GM12891 (cell line): ENCODE measurements at places on chromosomes 5 and 9.
A peak's percentile ranks its signal among the peaks of the same experiment; 100 is the strongest.

DNA sequence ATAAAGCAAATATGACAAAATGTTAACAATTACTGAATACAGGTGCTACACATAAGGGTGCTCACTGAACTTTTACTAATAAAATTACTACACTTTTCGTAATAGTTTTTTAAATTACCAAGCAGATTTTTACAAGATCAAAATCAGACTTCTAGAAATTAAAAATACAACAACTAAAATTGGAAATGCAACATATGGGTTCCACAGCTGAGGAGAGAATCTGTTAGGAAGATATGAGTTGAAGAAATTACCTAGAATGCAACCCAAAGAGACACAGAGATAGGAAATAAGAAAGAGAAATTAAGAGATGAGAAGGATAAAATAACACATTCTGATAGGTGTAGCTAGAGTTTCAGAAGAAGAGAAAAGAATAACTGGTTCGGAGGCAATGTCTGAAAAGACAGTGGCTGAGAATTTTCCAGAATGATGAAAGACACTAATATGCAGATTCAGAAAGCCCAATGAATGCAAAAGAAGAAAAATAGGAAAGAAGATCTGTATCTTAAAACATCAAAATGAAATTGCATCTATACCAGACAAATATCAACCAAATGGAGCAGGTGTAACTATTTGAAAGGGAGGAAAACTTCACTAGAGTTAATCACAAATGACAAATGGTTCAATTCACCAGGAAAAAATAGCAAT is 95.8 kb downstream of the MAPKAP1 start:
- DNase-seq: no peak

- no peak for DNase-seq
Measured at GRCh38 chr9:74644023-74644422, 146.9 kb downstream of the RORB start.

- no peak for DNase-seq
Measured at GRCh38 chr9:35618325-35618727, at the start of gene CD72. Gene CD72 (minus strand): TSS chr9:35618413. CDS start chr9:35618303, 110 bp downstream.

- DNase-seq: peak; percentile 32
Measured at GRCh38 chr5:116577064-116577788, 2.6 kb upstream of the SEMA6A start.

DNA sequence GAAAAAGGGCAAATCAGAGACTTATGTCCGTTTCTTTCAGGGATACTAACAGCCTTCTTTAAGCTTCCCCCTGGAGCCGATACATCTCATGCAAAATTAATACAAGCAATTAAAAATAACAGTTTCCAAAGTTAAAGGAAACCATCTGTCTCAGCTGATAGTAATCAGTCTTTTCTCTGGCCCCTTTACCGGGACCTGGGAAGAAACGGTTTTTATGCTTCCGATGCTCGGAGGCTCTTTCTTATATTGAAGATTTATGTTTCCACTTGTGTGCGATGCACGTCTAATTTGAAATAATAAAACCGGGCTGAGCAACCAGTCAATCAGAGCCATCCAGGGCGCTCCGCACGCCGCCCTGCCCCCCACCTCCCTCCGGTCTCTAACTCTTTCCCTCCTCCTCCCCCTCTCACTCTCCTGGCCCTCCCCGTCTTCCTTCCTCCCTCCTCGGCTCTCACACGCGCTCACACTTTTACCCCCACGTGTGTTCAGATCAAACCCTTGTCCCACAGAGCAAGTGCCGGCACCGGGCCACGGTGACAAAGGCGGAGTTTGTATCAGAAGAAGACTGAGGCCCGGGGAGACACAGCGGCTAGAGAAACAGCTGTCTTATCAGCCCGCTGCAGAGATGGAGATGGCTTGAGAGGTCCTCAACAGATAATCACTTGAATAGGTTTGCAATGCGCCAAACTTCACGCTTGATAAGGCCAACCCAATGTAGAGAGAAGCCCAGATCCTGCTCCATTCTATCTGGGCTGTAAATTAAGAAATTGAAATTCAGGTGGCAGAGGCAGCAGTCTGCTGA is 5.1 kb upstream of the ELAVL2 start:
- DNase-seq: no peak

DNA sequence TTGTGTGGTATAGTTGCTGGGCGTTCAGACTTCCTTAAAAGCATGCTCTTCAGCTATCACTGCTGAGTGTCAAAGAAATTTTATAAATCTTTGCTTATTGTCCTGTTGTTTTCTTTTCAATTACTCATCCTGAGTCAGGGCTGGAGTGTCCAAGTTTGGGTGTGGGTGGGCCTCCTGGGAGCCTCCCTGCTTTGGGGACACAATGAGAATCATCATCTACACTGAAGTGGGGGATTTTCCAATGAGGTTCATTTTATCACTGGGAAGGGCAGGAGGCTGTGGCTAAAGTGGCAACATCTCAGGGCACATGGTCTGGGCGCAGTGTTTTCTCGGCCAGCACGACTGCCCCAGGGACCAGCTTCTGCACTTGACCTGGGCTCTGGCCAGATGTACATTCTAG is 19.5 kb downstream of the GFPT2 start:
- no peak for DNase-seq

GRCh38 chr9:134502809-134503211 is 138.8 kb upstream of the COL5A1 start:
- DNase-seq: no peak

DNA sequence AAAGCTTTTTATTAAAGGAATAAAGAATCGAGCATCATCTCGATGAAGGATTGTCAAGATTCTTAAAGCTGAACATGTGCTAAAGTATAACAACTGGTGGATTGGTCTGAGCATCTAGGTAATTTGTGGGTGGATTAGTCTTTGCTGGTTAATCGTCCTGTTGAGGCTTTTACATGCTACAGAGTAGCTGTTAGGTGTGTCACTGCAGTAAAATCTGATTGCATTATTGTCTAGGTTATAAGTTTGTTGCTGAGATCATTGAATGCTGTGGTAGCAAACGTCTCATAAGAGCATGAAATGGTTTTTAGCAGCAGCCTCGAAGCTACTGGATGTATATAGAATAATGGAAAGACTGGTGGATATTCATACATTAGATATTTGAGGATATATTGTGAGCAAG is 7.2 kb downstream of the FBXO38 start:
- DNase-seq: no peak

GRCh38 chr9:136544964-136545691 is 720 bp downstream of the NOTCH1 start:
- peak; percentile 63 for DNase-seq

DNA sequence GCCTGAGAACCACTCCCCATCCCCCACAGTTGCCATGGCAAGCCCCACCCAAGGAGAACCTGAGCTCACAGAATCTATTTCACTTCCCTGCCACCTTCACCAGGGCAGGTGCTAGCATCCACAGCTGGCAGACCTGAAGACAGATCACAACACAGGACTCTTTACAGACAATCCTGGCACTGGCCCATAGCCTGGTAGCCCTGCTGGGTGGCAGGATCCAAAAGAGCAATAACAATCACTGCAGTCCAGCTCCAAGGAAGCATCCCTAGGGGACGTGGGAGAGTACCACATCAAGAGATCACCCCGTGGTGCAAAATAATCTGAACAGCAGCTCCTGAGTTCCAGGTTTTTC is 463.2 kb upstream of the PIK3R1 start:
- no peak for DNase-seq

DNA sequence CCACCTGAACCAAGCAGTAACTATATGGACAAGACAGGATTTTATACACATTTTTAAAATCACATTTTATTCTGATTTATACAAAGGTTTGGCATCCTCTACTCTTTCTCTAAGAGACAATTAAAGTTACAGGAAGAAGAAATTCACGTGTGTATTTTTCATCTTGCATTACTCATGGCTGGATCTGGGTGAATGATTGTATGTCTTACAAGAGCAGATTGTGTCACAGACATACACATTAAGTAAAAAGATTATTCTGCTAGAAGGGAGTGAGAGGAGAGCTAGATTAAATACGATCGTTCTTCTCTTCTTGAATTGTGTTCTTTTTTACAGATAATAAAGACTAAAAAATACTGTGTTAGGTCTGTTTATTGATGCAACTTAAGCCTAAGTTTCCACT is 20.8 kb upstream of the CEP120 start:
- DNase-seq: no peak

DNA sequence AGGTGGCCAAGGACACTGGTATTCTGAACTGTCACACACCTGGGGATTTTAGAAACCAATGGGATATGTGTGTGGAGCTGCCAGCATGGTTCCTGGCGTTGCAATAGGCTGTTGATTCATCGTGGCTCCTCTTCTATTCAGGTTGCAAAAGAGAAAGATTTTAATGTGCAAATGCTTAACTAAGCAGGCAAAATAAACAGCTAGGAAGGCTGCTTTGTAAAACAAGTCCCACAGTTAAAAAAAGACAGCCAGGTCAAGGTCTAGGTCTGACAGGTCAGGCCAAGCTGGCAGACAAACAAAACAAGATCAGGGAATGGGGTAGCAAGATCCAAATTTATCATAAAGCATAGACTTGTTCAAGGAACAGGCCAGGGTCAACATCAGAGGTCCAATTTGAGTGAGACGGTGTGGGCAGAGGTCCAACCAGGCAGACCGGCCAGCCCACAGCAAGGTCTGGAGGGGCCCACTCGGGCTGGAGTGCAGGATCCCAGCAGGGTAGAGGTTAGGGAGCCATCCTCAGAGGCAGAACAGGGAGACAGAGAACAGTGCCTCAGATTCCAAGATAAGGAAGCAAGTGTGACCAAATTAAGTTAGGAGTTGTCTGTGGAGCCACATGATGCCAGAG is 45.6 kb downstream of the SUB1 start:
- DNase-seq: no peak
